Mesothelial cell of epicardium (in vitro differentiated cells): ENCODE measurements at places on chromosomes 5 and 9. TPM values are rescaled to one million over a fixed set of nuclear protein-coding genes. Genes with fewer than 3 reads are reported as not detected.

DNA sequence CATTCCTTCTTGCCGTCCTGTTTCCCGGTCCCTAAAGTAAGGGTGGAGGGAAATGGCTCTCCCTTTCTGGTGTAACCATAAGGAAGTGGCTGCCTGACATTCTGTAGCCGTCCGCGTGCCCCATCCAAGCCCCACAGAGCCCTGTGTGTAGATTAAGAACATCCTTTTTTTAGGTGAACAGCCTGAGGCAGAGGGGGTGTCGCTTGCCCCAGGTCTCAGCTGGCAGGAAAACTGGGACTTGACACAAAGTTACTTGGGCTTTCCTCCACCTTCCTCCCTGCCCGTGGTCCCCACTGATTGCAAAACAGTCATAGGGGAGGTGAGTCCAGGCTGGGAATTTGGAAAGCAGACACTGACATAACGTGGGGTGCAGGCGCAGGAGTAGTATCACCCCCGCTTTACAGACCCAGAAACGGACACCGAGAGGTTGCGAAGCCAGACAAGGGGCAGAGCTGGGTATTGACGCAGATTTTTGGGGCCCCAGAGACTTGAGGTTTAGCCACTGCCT lies 22.8 kb downstream of the C9orf50 start:
- DNase-seq: no peak

DNA sequence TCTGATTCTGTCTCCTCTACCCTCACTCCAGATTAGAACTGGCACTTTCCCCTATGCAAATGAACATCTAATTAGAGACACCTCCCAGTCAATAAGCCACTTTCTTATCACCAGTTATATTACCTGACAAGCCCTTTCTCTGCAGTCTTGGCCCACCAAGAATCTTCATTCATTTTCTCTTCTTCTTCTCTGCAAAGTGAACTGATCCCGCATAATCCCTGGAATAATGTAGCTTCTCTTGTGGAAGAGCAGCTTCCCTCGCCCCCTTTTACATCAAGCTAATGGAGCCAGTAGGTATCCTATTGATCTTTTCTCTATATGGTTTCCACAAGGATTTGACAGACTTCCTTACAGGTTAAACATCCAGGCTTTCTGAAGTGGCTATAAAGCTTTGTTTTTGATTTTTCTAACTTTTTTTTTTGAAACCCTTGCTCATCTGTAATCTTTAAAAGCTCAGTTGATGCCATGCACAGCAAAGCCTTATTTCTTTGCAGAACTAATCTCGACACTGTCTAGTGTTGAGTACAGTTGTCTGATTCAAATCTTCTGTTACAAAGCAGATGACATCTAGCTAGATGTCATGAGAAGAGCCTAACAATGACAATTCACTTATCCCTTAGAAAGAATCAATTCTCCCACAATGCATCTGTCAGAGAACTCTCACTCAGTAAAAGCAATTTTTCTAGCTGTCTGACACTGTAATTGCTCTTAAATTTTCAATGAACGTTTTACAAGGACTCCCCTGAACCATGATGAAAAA lies 281.4 kb downstream of the ISL1 start:
- DNase-seq: no peak

GRCh38 chr9:35835216-35835632 lies 6.2 kb downstream of the TMEM8B start:
- no peak for DNase-seq

GRCh38 chr9:2630158-2630557 lies 8.6 kb downstream of the VLDLR start:
- no peak for DNase-seq

DNA sequence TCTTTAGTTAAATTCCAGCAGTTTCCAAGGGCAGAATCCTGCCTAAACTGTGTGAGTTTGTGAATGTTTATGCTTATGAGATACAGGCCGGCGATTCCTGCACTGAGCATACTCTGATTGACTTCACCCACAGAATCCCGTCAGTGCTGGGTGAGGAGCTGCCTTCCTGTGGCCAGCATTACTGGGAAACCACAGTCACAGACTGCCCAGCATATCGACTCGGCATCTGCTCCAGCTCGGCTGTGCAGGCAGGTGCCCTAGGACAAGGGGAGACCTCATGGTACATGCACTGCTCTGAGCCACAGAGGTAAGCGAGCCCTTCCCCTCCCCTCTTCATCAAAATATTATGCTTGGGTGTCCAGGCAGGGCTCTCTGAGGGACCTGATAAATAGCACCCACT lies 103.7 kb downstream of the CMYA5 start:
- no peak for DNase-seq

SLC6A19 gene
- not detected in 3 replicates for total RNA-seq

TUT7 gene
- total RNA-seq: 26.4 to 29.5 TPM (median 26.6 TPM) in 3 replicates

CTNND2 gene
- total RNA-seq: 6.0 to 7.9 TPM (median 7.8 TPM) in 3 replicates

ZCCHC10 gene
- total RNA-seq: 18.2 to 19.5 TPM (median 18.7 TPM) in 3 replicates

C5orf52 gene
- not detected in 3 replicates for total RNA-seq
